ENCODE measurements at places on chromosomes 2 and 18.
A peak's percentile ranks its signal among the peaks of the same experiment; 100 is the strongest.

DNA sequence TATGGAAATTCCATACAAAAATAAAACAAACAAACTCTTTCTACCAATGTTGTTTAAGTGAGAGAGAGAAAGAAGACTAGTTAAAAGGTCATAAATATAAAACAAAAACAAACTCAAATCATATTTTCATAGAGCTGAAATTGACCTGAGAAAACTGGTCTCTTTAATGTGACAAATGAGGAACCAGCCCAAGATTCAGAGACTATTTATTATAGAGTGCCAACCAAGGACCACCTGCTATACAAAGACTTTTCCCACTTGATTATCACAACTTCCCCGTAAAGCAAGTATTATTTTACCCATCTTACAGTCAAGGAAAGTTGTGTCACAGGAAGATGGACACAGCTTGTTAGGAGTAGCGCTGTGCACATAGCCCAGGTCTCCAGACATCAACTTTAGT, 13.3 kb downstream of the ANKRD44 start:
- no peak for DNase-seq

DNA sequence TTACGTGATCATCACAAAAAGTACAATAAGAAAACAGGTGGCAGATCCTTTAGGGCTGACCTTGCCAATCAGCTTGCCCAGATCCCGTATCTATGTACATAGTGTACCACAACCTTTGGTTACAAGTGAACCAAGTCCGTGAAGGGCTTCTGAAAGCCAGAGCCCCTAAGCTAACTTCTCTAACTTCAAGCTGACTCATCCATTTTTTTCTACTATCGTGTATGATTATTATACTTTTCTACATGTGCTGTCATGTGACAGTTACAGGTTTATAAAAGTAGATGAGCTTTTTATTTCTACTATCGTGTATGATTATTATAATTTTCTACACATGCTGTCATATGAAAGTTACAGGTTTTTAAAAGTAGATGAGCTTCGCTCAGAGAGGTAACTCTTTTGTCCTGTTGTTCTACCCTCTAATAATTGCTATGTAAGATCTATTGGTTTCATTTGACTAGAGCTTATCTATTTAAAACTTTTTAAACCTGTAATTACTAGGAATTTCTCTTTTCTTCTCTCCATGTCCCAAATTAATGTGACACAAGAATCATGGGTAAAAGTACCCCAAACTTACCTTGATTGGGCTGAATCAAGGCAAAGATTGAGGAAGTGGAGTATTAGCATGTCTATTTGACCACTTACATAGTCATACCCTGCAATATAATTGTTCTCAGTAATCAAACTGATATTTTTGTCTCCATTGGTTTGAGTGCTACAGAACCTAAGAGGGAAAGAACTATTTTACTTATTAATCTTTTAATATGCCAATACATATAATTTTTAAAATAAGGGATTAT, 29.4 kb upstream of the DNAH7 start:
- no peak for DNase-seq

GRCh38 chr2:16240402-16240801, 300.1 kb downstream of the MYCN start:
- DNase-seq: no peak

DNA sequence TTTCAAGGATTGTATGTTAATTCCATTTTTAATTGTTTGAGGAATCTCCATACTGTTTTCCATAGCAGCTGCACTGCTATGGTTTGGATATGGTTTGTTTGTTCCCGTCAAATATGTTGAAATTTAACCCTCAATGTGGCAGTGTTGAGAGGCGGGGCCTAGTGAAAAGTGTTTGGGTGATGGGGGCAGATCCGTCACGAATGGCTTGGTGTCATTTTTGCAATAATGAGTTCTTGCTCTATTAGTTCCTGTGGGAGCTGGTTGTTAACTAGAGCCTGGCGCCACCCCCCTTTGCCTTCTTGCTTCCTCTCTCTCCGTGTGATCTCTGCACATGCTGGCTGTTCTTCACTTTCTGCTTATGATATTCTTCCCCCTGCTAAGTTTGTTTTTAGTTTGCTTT, 71.4 kb upstream of the LDLRAD4 start:
- peak; percentile 78 for DNase-seq

DNA sequence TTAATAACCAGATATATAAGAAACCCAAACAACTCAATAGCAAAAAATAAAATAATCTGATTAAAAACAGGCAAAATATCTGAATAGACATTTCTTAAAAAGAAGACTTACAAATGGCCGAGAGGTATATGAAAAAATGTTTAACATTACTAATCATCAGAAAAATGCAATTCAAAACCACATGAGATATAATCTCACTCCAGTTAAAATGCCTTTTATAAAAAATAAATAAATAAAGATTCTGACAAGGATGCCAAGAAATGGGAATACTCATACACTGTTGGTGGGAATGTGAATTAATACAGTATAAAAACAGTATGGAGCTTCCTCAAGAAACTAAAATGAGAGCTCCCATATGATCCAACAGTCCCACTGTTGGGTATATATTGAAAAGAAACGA, 33.9 kb upstream of the BMP10 start:
- DNase-seq: no peak

DNA sequence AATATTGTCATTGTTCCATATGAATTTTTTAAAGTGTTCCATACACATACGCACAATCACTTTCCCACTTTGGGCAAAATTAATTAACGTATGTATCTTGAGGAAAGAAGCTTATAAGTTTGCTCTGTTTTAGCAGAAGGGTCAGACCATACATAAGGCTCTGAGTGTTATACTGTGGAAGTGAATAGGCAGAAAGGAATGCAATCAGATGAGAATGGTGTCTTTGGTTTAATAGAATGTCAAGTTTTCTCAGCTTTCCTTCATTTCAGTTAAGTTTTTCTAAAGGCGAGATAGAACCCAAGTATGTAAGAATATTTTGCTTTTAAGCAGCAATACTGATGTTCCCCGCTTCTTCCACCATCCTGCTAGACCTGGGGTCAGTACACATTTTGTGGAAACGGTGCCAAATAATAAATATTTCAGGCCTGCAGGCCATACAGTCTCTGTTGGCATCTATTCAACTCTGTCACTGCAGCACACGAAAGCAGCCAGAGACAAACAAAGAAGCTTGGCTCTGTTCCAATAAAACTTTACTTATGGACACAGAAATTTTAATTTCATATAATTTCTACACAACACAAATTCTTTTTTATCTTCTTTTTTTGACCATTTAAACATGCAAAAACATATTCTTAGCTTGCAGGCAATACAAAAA, 100.6 kb downstream of the UPP2 start:
- DNase-seq: no peak

DNA sequence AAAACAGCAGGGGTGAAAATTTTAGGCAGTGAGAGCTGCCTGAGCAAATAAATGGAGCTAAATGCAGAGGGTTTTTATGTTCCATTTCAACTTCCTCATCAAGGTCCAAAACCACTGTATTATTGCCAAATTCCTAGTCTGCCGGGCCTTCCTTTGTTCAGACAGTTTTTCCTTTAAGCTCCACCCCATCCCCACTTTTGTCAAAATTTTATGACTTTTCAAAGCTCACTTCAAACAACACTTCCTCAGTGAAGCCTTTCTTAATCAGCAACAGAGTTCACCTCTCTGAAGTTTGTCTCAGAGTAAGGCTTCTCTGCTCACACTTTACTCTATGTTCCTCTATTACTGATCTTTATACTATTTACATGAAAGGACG, 81.3 kb downstream of the CERKL start:
- DNase-seq: peak; percentile 66

DNA sequence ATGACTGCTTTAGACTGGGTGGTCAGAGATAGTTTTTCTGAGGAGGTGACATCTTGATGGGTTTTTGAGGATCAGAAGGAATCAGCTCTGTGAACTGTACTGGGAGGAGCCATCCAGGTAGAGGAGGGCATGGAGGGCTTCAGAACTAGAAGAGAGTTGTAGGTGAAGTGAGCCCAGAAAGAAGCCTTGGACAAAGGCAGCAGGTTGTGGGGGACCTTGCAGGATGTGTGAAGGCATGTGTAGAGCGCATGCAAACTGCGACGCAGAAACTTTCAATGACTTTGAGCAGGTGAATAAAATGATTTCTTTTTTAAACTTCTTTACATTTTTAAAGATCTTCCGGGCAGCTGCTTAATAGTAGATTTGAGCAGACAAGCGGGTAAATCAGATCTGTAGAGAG, 83.9 kb upstream of the SIX2 start:
- no peak for DNase-seq

GRCh38 chr2:65393743-65394422, 38.5 kb downstream of the SPRED2 start:
- peak; percentile 30 for DNase-seq

DNA sequence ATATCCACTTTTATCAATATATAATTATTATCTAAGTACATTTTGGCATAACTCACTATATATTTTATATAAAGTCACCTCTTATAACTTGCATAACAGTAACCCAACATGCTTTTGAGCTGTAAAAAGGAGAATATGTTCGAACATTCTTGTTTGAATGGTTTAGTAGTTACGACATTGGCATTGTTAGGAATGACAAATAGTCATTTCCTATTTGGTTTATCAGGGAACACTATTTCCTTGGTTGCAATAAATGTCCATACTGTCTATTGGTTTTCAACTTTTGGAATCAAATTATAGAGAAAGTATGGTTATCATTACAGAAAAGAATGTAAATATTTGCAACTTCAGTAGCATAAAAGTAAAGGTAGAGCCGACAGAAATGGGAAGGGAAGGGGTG, 124.1 kb downstream of the PARD3B start:
- no peak for DNase-seq

DNA sequence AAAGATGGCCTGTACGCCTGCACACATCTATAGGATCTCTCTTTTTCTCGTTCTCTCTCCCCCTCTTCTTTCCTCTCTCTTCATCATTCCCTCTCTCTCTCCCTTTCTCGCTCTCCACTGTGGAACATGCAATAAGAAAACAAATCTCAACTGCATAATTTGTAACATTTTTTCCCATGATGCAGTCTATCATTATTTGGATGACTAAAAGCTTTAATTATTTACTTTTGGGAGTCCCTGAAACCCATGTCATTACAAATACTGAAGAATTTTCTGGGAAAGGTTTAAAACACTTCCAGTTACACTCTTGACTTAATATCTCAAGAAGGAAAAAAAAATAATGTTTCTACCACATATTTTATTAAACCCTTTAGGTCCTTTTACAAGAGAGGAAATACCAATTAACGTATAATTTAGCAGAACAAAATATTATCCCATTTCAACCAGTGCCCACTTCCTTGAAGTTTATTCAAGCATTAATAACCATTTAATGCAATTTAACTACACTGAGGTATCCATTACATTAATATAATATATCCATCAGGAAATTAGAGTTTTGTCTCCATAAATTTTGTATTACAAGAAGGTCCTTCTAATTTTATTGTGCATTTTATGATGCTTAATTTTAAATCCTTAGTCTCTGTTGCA, 1615.2 kb upstream of the ACVR2A start:
- DNase-seq: no peak

DNA sequence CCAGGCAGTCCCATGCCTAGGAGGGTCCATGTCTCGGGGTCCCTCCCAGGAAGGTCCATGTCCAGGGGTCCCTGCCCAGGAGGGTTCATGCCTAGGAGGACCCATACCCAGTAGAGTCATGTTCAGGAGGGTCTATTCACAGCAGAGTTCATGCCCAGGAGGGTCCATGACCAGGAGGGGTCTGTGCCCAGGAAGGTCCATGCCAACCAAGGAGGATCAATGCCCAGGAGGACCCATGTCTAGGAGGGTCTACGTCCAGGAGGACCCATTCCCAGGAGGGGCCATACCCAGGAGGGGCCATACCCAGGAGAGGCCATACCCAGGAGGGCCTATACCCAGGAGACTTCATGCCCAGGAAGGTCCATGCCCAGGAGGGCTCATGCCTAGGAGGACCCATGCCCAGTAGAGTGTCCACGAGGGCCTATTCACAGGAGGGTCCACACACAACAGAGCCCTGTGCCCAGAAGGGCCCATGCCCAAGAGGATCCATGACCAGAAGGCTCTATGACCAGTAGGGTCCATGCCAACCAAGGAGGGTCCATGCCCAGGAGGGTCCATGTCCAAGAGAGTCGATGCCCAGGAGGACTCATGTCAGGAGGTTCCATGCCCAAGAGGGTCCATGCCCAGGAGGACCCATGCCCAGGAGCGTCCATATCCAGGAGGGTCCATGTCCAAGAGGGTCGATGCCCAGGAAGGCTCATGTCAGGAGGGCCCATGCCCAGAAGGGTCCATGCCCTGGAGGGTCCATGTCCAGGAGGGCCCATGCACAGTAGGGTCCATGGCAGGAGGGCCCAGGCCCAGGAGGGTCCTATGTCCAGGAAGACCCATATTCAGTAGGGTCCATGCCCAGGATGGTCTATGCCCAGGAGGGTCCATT, 10.1 kb downstream of the GPR35 start:
- DNase-seq: no peak

All from HL-60 (cell line).